Cerebellar nuclear complex (tissue), 1 donor: ENCODE measurements at places on chromosomes 16 and 17.

DNA sequence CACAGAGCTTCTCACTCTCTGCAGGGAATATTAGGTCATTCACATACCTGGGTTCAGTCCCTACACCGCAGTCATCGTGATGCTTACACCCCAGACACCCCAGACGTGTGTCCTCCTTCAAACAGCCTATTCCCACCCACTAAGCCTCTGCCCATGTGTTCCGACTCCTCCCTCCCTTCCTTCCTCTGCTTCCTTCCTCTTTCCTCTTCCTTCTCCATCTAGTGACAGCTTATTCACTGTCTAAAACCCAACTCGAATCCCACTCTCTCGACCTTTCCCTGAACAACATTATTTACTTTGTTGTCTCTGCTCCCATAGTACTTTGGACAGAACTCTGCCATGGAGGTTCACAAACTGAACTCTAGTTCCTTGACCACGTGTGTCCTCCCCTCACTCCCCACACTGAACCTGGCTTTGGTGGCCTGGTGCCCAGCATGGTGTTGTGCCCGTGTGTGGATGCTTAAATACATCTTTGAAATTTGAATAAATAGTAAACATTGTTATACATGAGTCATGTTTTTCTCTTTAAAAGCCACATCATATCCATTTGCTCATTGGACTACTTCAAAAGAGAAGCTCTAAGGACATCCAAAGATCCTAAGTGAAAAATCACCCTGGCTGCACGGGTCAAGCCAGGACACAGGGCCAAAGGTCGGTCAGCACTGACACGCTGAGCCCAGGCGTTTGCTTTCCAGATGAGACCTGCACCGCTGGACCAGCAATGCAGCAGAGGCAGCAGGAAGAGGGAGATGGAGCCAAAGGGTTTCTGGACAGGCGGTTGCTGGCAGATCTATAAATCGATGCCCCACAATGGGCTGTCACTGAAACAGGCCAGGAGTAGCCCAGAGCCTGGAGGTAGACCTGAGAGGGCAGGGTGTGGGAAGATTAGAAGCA is 14.1 kb upstream of the G6PC1 start:
- DNase-seq, result no peak

DNA sequence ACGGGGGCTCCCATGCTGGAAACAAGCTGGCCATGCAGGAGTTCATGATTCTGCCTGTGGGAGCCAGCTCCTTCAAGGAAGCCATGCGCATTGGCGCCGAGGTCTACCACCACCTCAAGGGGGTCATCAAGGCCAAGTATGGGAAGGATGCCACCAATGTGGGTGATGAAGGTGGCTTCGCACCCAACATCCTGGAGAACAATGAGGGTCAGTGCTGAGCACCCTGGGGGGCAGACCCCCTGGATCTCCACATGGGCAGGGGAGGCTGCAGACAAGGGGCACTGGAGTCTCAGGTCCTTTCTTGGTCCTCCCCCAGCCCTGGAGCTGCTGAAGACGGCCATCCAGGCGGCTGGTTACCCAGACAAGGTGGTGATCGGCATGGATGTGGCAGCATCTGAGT is 4.2 kb downstream of the ENO3 start:
- DNase-seq, result no peak

GRCh38 chr16:50441486-50442157 is 72.8 kb upstream of the BRD7 start:
- DNase-seq, result no peak

DNA sequence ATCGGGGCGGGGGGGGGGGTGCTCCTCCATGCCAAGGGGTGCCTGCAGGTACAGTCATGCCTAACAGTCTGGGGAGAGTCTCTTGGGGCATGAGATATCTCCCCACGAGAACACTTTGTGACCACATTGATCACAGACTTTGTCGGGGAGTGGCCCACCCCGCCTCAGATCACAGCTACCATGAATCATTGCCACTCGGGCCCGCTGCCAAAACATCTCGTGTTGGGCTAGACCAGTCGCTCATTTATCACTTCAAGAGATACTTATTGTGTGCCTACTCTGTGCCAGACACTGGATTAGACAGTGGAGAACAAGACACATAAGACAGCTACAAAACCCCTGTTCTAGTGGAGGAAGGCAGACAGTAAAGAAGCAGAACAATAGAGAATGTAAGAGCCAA is 72.6 kb downstream of the CLEC16A start:
- no peak for DNase-seq

GRCh38 chr17:44416558-44417289 is 27.3 kb upstream of the ITGA2B start:
- no peak for DNase-seq

DNA sequence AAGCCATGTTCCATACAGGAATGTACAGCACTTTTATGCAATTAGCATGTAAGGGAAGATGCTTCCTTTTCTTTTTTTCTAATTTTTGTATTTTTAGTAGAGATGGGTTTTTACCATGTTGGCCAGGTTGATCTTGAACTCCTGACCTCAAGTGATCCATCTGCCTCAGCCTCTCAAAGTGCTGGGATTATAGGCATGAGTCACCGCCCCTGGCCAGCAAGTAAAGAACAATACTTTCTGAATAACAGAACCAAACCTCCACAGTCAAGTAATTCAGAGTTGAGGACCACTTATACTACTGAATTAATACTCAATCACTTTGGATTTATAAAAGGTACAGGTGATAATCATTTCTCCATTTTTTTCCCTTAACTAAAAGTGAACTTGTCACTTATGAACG is 13.0 kb downstream of the C16orf87 start:
- DNase-seq, result no peak

- no peak for DNase-seq
These were observed 71.7 kb downstream of the HLF start for GRCh38 chr17:55336426-55336825.

DNA sequence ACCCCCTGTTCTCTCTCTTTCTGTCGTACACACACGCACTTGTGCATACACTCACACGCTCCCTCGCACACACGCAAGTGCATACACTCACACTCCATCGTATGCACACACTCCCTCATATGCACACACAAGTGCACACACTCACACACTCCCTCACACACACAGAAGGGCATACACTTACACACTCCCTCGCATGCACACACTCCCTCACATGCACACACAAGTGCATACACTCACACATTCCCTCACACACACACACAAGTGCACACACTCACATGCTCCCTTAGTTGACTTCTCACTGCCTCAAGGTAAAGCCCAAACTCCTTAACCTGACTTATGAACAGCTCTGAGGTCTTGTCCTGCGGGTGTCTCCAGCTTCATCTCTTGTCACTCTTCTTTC is 78.7 kb downstream of the NOG start:
- no peak for DNase-seq

DNA sequence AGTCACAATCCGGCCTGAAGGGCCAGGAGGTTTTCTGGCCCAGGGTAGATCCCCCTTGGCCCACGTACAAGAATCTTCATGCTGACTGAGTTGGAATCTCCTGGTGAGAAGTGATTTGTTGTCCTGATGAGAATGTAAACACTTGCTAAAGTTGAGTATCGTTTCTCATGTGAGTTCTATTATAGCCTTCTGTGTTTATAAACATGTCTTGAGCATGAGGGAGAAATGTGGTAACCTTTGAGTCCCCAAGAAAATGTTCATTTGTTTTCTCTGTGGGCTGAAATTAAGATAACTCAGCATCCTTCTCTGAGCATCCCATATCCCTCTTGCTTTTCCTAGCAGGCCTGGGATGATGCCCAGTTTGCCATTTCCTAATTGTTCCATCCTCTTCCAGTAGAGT is 204.8 kb downstream of the FTO start:
- DNase-seq, result no peak

DNA sequence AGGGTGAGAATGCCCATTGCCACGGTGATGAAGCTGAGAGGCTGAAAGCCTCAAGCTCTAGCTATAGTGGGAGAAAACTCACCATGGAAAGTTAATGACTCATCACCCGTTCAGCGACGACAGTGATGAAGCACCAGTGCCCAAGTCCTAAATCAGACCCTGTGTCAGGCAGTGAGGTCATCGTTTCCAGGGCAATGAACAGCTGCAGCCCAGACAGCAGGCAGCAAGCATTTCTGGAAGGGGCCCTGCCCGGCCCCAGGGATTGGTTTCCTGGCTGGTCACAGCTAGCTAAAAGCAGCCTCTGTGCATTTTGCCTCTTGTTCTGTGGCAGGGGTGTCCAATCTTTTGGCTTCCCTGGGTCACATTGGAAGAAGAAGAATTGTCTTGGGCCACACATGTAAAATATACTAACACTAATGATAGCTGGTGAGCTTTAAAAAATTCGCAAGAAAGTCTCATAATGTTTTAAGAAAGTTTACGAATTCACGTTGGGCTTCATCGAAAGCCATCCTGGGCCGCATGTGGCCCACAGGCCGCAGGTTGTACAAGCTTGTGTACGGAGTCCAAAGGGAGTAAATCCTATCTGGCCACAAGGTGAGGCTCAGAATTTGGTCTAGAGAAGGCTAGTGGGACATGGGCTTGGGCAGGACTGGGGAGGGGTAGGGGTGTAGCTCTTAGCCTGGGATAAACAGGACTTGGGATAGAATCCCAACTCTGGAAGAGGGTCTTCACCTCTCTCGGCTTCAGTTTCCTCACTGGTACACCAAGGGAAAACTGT is 40.6 kb downstream of the MIS12 start:
- DNase-seq, result no peak

GRCh38 chr17:71655542-71655941 is 465.3 kb upstream of the SOX9 start:
- DNase-seq, result no peak

GRCh38 chr17:76881966-76882365 is 13.8 kb downstream of the MGAT5B start:
- no peak for DNase-seq

DNA sequence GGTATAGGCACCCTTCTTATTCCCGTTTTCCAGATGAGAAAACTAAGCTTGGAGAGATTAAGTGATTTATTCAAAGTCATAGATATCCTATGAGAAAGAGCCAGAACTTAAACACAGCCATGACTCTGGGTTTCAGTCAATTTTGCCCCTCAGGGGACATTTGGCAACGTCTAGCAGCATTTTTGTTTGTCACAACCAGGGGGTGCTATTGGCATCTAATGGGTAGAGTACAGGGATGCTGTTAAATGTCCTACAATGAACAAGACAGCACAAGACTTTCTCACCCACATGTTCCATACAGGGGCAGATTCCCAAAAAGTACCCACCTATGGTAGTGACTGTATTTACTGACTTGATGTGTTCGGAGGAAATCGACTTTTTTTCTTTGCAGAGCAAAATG is 4.8 kb upstream of the SHISA9 start:
- no peak for DNase-seq

DNA sequence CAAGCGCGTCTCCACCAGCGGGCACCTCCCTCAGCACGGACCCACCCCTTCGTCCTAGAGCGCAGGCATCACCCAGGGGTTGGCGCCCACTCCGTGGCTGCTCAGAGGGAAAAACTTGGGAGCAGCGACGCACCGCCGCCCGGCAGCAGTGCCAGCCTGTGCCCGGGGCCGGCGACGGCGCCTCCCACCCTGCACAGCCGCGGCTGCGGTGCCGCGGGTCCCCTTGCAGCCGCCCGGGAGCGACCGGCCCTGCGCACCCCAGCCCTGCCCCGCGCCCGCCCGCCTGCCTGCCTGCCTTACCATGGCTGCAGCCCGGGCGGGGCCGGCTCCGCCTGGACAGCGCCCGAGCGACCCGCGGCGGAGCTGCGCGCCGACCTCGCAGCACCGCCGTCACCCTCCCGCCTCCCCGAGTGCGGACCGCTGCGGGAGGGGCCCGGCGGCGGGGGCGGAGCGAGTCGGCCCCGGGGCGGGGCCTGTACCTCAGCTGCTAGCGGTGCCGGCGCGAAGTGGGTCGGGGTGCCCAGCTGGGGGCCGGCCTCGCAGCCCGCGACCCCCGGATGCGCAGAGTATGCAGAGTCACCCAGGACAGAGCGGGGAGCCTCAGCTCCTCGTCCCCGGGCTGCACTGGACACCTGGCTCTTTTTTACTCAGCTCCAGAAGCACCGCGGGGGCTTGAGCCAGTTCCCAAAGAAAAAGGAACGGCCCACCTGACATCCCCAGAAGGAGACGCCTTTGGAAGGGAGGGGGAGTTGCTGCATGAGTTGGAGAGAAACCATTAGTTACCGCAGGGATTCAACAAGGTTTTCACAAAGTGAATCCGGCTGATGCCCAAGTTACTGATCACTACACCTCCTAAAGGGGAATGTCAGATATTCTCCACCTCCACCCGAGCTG is 17.5 kb upstream of the MTMR4 start:
- no peak for DNase-seq

DNA sequence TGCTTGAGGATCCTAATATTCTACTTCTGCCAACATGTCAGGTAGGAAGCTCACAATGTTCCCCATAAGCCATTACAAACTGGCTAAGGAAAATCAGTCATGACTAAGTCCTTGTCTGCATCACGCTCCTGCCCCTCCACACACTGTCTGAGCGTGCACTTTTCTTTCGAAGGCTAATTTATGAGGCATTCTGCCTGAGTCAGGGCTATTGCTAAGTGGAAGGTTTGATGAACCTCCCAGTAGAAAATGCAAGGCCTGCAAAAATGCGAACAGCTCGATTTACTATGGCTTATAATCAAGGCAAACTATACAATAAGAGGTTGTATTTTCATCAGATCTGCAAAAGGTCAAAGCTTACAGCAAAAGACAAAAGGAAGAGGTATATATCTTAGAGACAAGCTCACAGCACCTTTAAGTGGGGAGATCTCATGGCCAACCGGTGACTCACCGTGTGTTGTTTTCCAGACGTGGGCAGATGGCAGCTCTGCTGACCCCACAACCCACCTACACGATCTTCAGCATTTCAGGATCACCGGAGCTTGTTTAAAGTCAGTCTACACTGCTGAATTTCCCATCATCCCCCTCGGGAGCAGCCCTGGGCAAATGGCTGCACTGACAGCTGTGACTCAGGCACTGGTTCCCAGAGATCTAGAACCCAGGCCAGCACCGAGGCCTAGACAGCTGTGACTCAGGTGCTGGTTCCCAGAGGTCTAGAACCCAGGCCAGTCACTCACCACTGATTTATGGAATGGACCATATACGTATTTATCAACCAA is 26.1 kb downstream of the MEAK7 start:
- DNase-seq, result no peak

- DNase-seq, result no peak
These were observed 19.3 kb downstream of the CNP start for GRCh38 chr17:41985919-41986318.

GRCh38 chr17:21119247-21119918 is 7.4 kb upstream of the DHRS7B start:
- DNase-seq, result peak; percentile 50

GRCh38 chr17:57965521-57966160 is 10.4 kb upstream of the CUEDC1 start:
- no peak for DNase-seq

- no peak for DNase-seq
These were observed 4.7 kb upstream of the CUEDC1 start for GRCh38 chr17:57959929-57960328.

DNA sequence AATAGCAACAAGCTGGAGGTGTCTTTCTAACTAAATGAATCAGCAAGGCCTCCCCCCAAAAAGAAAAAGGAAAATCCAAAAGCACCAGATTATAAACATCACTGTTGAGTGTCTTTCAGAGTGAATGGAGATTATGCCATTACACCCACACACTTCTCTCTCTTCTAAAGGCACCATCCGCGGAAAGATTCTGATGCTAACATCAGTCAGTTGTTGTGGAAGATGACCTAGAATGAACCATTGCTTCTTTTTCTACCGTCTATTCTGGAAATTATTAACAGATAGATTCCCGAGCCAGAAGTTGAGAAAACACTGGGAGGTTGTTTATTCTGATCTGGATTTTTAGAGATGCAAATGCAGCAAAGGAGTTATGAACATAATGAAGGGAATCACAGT is 60.9 kb upstream of the FAM20A start:
- DNase-seq, result no peak

GRCh38 chr16:3035972-3036725 is 595 bp downstream of the BICDL2 start:
- DNase-seq, result no peak
